ENCODE measurements at places on chromosomes 1 and 21.

- no peak for DNase-seq
These were observed 33.0 kb downstream of the EPHX1 start for GRCh38 chr1:225842788-225843425.

GRCh38 chr1:8121261-8122159 is 95.4 kb upstream of the ERRFI1 start:
- DNase-seq: no peak

DNA sequence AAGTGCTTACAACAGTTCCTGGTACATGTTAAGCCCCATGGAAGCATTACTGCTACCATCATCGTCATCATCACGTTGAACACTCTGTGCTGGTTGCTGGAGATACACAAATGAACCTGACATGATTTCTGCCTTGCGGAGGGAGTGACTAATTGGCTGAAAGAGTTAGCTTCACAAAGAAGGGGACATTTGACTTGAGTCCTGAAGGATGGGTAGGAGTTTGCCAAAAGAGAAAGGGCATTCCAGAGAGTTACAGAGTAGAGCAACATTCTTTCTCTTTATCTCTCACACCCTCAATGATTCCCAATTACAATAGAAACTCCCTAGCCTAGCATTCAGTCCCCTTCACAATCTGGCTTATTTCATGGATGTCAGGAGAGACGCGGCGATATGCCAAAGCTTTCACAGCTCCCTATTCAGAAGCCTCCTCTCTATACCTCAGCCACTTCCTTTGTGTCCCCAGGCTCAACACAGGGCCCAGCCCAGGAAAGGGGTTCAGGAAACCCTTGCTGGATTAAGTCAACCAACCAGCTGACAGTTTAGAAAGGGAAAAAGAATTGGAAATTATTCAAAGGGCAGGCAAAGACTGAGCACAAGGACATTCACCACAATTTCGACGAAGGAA is 38.0 kb downstream of the SLC1A7 start:
- no peak for DNase-seq

GRCh38 chr21:31780944-31781343 is 49.0 kb upstream of the SCAF4 start:
- DNase-seq: no peak

- no peak for DNase-seq
These were observed 40.9 kb downstream of the MTARC1 start for GRCh38 chr1:220827445-220828178.

GRCh38 chr1:36096500-36097432 is 8.1 kb downstream of the ADPRS start:
- peak; percentile 62 for DNase-seq

DNA sequence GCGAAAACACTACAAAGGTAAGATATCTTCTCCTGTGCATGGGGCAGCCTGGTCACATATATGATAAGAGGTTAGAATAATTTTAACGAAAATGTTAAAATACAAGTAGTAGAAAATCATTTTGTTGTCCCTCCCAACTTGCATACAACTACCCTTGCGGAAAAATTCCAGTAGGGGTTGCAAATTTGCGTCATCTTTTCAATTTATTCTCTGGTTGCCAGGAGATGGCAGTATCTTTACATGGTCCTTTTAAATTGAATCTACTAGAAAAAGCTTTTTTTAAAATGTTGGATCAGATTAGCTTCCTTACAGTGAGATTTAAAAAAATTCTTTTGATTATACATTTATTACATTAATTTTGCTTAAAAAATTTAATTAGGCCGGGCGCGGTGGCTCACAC is 10.9 kb downstream of the S100PBP start:
- no peak for DNase-seq

- no peak for DNase-seq
These were observed 316.2 kb upstream of the C1orf174 start for GRCh38 chr1:4216231-4216630.

GRCh38 chr1:118821801-118822200 is 166.3 kb downstream of the TBX15 start:
- no peak for DNase-seq

- DNase-seq: no peak
These were observed 8.6 kb downstream of the PRKACB start for GRCh38 chr1:84152649-84153056.

DNA sequence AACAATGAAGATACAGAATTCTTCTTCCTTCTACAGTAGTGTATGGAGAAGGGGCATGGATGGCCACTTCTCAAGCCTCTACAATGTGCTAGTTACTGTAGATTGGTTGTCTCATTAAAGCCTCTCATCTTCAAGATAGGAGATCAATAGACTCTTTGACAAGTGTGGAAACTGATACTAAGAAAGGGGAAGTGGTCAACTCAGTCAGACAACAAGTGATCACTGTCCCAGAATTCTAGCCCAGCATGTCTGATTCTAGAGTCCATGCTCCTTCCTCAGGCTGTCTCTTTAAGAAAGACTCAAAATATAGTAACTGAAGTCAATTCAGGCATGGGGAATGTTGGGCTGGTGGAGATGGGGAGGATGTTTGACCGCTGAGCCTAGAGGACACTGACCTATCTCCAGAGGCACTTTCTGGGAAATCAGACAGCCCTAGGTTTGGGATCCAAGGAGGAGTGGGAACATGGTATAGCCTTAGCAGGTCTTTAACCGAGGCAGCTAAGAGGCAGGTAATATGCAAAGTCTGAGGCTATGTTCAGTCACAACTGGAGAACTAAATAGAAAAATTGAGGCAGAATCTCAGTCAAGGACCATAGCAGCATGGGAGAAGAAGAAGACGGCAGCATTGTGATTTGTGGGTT is 39.3 kb upstream of the EYA3 start:
- DNase-seq: no peak

DNA sequence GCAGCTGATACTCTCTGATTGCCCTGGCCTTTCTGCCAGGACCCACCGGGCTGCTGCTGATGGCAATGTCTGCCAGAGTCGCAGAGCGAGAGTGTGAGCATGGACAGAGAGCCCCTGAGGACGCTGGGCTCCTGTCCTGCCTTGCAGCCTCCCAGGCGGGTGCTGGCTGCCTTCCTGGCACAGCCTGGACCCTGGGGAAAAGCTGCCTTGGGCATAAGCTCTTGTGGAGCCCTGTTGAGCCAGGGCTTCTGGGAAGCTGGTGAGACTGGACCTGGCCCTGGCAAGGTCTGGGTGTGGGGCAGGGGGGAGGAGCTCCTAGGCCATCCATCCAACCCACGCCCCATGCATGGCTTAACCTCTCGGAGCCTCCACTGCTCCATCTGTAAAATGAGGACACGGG is 105.8 kb upstream of the WNT4 start:
- DNase-seq: no peak

GRCh38 chr1:226646026-226646869 is 92.8 kb downstream of the ITPKB start:
- no peak for DNase-seq

DNA sequence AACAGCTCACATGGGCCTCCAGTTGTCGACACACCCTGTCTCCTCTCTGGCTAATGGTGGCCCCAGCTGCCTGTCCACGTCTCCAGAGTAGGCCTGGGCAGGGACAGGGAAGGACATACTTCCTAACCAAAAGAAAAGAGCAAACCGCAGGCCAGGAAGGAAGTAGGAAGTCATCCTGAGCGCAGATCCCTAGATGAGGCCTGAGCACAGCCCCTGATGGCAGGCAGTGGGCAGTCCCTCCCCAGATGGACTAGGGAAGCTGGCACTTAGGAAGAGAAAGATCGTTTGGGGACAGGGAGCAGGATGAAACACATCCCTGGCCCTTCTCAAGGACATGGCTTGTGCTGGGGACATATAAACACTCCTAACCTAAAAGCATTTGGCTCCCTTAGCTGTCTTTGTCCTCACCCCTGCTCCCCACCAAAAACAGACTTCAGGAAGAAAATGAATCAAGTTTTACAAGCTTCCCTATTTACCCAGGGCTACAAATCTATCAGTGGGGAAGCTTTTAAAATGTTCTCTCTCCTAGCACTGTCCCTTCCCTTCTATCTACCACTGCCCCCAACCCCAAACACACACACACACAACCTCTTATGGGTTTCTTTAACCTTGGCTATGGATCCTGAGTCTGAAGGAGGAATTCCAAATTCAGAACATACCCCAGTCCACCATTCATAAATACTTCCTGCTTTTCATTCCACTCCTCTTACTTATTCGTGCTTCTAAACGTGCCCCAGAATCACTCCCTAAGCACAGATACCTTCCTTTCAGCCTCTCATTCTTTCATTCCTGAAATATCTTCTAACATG is 21.1 kb downstream of the SSBP3 start:
- DNase-seq: no peak

- no peak for DNase-seq
These were observed 148.9 kb upstream of the IGSF21 start for GRCh38 chr1:17958704-17959103.

- no peak for DNase-seq
These were observed 22.4 kb downstream of the SLAMF1 start for GRCh38 chr1:160624464-160624863.

DNA sequence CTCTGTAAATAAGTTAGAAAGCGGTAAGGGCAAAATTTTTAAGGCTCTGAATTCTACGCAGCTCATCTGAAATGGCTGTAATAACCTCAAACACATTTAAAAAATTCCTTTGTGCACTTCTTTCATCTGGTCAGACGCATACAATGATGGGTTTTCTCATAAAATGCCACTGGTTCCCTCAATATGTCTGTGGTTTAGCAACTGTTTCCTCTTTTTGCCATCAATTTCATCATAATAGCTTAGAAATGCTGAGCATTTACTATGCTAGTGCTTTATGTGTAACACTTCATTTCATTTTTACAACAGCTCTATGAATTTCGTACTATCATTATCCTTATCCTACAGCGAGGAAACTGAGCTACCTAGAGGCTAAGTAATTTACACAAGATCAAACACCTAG is 35.3 kb upstream of the DMRTA2 start:
- DNase-seq: no peak

- DNase-seq: no peak
These were observed 8.3 kb downstream of the NEK2 start for GRCh38 chr1:211667065-211667617.

GRCh38 chr1:15723631-15724246 is 12.3 kb upstream of the SLC25A34 start:
- DNase-seq: no peak

GRCh38 chr1:65478379-65479026 is 58.0 kb downstream of the LEPR start:
- DNase-seq: no peak

- no peak for DNase-seq
These were observed 432.8 kb upstream of the CHRM3 start for GRCh38 chr1:238953448-238954010.

- no peak for DNase-seq
These were observed 19.2 kb downstream of the RIMS3 start for GRCh38 chr1:40646315-40646714.

DNA sequence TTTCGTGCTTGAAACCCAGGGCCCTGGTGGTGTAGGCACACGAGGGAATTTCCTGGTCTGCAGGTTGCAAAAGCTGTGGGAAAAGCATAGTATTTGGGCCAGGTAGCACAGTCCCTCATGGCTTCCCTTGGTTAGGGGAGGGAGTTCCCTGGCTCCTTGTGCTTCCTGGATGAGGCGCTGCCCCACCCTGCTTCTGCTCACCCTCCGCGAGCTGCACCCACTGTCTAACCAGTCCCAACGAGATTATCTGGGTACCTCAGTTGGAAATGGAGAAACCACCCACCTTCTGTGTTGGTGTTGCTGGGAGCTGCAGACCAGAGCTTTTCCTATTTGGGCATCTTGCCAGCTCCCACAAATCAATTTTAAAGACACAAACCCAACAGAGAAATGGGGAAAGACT is 183.0 kb downstream of the PHTF1 start:
- DNase-seq: no peak

DNA sequence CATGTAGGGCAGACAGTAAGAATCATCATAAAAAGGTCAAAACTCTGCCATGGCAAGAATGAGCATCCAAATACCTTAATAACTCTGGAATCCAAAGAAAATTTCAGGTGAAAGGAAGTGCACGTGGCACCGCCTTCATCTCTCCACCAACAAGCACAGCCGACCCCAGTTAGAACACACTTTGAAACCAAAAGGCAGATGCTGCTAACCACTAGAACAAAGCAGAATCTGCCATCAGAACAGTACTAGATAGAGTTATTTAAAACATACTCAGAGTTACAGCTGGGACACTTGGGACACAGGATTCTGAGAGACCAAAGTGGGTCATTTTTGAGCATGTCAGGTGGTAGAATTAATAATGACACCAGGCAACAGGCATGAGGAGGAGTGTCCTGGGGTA is 106.7 kb upstream of the SOD1 start:
- no peak for DNase-seq

DNA sequence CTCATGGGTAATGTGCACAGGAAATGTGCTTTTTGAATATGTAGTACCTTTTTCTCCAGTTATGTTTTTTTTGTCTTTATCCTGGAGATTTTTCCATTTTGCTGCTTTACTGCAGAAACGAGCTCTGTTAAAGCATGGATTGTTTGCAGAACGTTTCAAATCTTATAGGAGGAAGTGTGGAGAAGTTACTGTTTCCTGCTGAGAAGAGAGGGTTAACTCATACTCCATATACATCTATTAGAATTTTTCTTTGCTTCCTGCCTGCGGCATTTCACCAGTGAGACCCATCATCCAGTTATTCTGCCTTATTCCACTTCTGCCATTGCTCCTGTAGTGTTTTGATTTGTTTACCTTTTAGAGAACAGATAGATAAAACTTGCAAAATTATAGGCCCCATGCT is 2.0 kb downstream of the RPRD2 start:
- DNase-seq: no peak

- no peak for DNase-seq
These were observed 57.9 kb upstream of the FMOD start for GRCh38 chr1:203408486-203409481.

DNA sequence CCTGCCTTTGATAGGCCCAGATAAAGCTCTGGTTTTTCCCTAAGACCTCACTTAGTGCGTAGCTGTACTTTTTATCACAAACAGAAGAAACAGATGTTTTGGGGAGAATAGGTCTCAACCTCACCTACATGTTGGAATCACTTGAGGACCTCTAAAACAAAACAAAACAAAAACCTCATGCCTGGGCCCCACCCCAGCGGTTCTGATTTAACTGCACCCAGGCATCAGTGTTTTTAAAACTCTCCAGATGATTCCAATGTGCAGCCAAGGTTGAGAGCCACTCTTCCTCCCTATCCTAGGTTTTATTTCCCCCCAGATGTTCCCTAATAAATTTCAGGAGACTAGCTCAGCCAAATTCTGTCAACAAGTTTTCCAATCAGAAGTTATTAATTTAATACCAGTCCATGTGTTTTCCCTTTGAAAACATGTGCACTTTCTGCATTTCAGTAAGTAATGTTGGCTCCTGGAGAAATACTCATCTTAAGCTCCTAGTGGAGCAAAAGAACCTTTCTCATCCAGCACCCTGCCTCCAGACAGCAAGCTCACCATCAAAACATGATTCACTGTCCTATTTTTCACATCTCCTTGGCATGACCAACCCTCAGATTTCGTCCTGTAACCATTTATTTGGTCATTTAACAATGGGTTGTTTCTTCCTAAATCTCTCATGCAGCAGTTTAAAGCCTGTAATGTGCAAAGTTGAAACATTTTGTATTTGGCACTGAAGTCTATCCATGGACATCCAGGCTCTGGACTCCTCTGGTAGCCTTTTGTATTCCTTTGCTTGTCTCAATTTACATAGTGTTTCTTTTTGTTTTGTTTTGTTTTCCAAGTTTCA is 27.5 kb downstream of the LRRC8C start:
- no peak for DNase-seq

GRCh38 chr1:78003882-78004718 is 639 bp upstream of the DNAJB4 start:
- DNase-seq: peak; percentile 66

- DNase-seq: no peak
These were observed 13.6 kb upstream of the NAV1 start for GRCh38 chr1:201525193-201525778.

- DNase-seq: no peak
These were observed 92.9 kb upstream of the TSPAN2 start for GRCh38 chr1:115182012-115182715.

GRCh38 chr1:234842726-234843641 is 233.0 kb upstream of the IRF2BP2 start:
- DNase-seq: no peak
